ENCODE measurements at places on chromosomes 13 and 19.
A peak's percentile ranks its signal among the peaks of the same experiment; 100 is the strongest.

DNA sequence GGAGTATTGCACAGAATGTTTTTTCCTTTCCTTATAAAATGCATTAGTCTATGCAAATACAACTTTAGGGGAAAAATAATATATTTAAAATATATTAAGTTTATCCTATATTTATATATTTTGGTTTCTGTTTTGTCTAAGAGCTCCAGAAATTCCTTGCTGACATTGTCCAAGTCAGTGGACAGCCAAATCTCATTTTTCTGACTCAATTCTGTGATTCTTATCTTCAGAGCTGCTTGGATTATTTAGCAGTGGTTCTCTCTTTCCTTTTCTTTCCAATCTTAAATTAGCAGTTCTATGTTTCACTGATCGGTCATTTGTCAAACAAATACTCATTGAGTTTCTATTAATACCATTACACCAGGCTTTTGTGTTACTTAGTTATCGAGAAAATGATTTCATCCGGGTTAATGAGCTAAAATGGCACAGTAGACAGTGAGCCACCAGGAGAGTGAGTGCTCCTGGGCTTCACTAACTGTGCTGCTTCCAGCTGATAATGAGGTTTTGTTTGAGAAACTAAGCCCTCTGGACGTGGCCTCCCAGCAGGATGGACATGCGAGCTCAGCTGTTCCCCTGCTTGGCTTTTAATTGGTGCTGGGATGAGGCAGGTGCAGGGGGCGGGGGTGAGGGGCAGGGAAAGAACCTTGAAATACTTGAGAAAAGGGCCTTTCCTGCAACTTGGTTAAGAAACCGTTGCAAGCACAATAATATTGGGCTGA, 44.0 kb downstream of the ATP11A start:
- no peak for DNase-seq

GRCh38 chr19:14150041-14150769, 13.8 kb upstream of the ASF1B start:
- peak; percentile 81 for DNase-seq

DNA sequence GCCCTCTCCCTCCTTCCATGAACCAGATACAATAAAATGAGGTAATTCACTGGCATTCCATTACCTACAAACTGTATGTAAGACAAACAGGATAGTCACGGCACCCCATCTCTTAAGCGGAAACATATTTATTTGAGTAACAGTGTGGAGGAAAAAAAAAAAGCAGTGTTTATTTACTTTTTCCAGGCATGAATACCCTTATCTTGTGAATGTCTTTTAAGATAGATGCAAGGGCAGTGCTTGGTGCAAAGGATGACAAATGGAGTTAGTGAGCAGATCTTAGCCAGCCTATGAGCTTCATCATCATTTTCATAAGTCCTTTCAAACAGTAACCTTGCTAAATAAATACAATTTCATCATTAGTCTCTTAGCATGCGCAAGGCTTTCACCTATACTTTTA, 1661.8 kb upstream of the SPRY2 start:
- DNase-seq, result no peak

DNA sequence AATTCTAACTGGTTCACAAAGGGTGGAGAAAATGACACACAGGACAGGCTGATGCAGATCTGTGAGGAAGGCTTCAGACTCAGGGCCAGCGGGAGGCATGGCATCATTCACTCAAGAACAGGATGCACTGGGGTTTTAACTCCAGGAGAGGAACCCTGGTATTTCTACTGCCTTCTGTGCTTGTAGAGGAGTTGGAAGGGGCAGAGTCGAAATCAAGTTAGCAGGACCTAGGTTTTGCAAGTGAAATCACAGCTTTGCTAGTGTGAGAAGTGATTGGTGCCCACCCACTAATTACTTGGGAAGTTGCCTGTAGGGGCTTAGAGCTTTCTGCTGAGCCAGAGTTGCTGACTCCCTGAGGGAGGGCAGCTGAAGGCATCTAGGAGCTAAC, 92.7 kb downstream of the AKAP11 start:
- no peak for DNase-seq

DNA sequence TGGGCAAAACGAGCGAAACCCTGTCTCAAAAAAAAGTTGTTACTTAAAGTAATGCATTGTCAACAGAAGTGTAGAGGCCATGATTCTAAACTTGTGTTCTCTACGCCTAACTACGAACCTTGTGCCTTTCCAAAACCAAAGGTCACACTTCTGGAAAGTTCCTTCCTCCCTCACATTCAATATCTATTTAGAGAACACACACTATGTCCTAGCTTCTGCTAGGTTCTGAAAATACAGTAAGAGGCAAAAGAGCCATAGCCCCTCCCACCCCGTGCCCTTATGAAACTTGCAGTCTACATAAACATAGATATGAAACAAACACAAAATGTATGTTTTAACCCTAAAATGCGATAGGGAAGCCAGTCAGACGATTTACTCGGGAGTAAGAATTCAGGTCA, 36.4 kb downstream of the RNF6 start:
- no peak for DNase-seq

GRCh38 chr19:20278342-20278741, 111.3 kb downstream of the ZNF486 start:
- DNase-seq, result no peak

- DNase-seq, result no peak
These were observed 29.9 kb downstream of the CAPN12 start for GRCh38 chr19:38714354-38714778.

DNA sequence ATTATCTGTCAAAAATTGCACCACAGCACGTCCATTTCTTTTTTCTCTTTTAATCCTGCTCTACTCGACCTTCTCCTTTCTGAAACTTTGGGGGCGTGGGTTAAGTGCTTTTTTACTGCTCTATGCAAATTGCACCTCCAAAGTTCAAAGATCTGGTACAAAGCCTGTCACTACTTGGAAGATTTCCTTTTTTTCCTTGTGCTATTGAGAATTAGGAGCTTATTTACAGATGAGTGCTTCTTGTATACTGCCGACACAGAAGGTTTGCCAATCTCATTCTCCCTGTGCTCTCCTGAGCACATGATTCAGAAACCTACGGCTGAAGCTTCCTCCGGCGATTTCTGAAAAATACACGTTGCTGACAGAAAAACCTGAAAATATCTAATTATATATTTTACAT, 94.8 kb downstream of the TEX29 start:
- no peak for DNase-seq

DNA sequence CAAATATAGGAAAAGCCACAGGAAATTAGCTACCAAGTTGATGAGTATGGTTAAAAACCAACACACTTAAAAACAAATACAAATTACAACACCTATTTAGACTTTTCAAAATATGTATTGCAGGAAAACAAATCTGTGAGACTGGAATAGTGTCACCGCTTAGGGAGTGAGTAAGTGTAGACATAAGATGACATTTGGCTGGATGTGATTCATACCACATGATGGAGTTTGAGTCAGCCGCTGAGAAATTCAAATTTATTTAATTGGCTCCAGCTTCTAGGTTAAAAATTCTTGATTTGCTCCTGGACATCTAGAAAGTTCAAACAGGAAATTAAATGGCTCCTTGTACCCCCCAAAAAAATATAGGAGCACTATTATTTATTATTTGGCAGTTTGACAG, 531.7 kb downstream of the SLITRK1 start:
- DNase-seq, result no peak

DNA sequence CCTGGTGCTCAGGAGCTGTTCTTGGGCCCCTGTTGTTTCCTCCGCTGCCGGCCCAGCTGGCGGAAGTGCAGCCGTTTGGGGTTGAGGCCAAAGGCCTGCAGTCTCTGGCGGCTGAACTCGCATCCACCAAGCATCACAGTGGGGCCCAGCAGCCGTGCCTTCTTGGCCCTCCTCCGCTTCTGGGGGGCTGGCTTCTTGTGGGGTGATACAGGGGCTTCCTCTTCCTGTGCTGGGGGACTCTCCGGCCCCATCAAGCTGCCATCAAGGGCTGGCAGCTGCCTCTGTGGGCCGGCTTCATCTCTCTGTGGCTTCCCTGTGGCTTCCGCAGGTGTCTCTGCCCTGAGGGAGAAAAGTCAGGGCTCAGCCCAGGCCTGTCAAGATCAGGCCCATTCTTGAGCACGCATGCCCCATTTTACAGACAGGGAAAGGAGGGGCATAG, 10.3 kb downstream of the ATG4D start:
- no peak for DNase-seq

- DNase-seq, result no peak
These were observed at the start of gene OXGR1 for GRCh38 chr13:96994017-96994857. OXGR1 (minus strand) TSS chr13:96994476; CDS start chr13:96987759, 6,717 bp downstream.

DNA sequence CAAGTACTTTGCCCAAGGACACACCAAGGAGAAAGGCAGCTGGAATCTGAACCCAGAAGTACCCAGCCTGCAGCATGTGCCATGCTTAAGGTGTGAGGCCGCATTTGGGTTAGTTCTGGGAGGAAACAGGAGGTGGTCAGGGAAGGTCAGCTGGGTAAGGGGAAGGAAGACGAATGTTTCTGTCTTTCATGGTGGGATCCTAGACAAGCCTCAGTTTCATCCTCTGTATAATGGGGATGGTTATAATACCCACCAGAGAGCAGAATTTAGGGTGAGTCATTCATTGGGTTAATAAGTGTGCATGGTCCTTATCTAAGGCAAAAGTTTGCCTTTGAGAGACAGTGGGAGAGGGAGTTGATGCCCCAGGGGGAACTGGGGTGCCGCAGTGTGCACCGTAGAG, 3.6 kb downstream of the CCDC61 start:
- DNase-seq, result no peak

DNA sequence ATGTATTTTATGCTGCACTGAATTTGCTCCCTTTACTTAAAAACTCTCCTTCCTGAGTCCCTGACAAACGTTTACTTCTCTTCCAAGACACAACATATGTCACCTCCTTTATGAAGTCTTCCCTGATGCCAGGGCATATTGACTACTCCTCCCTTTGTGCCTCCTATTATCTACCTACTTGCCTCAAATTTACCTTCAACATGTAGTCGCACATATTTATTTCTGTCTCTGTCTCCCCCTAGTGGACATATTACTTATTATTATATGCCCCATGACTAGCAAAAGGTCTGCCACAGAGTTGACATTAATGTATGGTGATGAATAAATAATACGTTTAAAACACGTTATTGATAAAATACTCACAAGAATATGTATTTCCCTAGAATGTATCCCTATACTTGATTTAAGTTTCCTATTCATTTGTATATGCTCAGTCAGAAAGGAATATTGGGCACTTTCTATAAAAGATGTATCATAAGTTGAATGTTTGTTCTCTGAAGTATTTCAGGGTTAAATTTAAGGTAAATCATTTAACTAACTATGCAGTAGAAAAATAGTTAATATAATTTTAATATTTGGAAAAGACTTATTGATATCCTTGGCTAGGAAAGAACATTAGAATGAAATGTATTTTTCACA, 250.3 kb upstream of the ATXN8OS start:
- DNase-seq, result no peak

GRCh38 chr13:45626731-45627374, 11.3 kb upstream of the ERICH6B start:
- DNase-seq, result no peak

DNA sequence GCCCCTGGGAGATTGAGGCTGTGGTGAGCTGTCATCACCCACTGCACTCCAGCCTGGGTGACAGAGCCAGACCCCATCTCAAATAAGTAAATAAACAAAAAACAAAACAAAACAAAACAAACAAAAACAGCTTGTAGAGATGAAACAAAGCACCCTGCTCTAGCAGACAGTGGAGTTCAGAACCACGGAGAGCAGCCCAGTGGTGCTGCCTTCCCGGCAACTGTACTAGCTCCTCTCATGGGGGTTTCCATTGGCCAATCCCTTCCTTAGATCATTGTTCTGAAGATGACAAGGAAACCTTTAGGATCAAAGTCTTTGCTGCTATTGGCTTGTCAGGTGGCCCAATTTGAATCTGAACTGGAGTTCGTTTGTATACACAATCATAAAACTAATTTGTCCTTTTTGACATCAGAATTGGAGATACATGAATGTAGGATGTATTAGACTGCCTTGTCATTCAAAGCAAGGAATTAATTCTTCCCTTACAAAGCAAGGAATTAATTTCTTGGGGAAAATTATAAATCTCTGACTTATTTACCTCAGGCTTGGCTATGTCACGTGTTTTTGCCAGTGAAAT, 19.7 kb upstream of the SYCN start:
- no peak for DNase-seq

DNA sequence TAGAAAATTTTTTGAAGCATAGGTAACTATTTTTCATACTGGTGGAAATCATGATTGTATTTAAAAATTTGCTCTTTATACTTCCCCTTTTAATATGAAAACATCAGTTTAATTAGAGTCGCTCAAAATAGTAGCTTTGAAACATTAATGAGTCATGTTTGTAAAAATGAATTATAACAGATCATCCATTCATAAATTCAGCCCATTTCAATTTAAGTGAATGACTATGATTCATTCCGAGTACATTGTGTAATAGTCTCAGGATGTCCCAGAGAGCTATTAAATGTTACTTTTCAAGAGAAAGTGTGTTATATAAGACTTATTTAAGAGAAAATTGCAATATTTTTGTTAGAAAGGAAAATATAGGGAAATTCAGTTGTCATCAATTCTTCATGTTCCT, 111.0 kb downstream of the FNDC3A start:
- DNase-seq, result no peak

DNA sequence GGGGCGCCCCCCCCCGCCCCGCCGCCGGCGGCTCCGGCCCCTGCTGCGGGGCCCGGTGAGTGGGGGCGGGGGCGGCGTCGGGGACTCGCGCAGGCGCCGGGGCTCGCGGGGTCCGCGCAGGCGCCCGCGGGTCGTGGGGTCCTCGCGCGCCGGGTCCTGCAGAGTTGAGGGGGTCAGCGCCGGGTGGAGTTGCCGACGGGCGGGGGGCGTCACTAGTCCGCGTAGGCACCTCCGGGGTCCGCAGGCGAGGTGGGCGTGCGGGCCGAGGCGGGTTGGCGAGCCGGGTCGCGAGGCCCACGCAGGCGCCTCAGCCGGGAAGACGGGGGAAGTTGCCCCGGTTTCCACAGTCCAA, 365 bp downstream of the PPP6R1 start:
- DNase-seq, result no peak

GRCh38 chr19:4301590-4302242, 473 bp downstream of the TMIGD2 start:
- DNase-seq, result no peak

DNA sequence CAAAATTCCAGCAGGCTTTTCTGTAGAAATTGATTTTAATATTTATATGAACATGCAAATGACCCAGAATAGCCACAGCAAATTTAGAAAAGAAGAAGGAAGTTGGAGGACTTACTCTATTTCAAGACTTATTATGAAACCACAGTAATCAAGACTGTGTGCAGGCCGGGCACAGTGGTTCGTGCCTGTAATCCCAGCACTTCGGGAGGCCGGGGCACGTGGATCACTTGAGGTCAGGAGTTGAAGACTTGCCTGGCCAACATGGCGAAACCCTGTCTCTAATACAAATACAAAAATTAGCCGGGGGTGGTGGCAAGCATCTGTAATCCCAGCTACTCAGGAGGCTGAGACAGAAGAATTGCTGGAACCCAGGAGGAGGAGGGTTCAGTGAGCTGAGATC, 6.0 kb upstream of the FFAR2 start:
- no peak for DNase-seq

GRCh38 chr19:55178781-55179599, 1.1 kb downstream of the SYT5 start:
- peak; percentile 97 for DNase-seq

DNA sequence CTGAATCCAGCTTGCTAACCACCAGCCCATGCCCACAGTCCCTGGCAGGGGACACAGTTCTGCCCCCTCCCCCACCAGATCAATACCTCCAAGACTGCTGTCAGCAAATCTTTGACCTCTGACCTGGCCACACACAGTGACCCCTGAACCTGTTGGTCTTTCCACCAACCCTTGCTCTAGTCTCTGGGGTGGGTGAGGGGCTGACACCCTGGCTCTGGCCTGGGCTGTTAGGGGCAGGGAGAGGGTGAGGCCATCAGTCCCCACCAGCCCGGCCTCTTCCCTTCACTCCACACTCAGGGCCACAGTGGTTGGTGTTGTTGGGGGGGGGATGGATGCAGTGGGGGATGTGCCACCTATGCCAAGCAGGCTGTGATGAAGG, 21.8 kb upstream of the SLC7A10 start:
- DNase-seq, result no peak
